Right lobe of liver (tissue), 6 donors: ENCODE measurements at places on chromosomes 12 and 14. TPM values are rescaled to one million over a fixed set of nuclear protein-coding genes. Genes with fewer than 3 reads are reported as not detected.

SERPINA9 gene
- not detected for total RNA-seq

ANGEL1 gene
- 17.8 TPM for total RNA-seq

PRB4 gene
- not detected for total RNA-seq

GOLT1B gene
- 18.2 TPM for total RNA-seq

TRIM9 gene
- total RNA-seq, result 0.30 TPM

TSPAN9 gene
- total RNA-seq, result 46.5 TPM

GPR84 gene
- not detected for total RNA-seq

GSC gene
- not detected for total RNA-seq

CCDC177 gene
- not detected for total RNA-seq

PZP gene
- total RNA-seq, result 66.9 TPM

MYF5 gene
- total RNA-seq, result not detected

PRKAB1 gene
- 8.2 TPM for total RNA-seq

TMEM106C gene
- total RNA-seq, result 32.2 TPM

GRIP1 gene
- 0.78 TPM for total RNA-seq

ALDH1L2 gene
- 0.73 TPM for total RNA-seq

PTCSC3 gene
- total RNA-seq, result not detected

RFX4 gene
- not detected for total RNA-seq

TMEM179 gene
- not detected for total RNA-seq

TEAD4 gene
- total RNA-seq, result 4.0 TPM

SAMD4A gene
- 31.9 TPM for total RNA-seq

CDCA3 gene
- 1.2 TPM for total RNA-seq

LMO3 gene
- 1.3 TPM for total RNA-seq

GPR132 gene
- total RNA-seq, result 0.11 TPM

TUBA1A gene
- 4.9 TPM for total RNA-seq

ENDOU gene
- total RNA-seq, result not detected

CYP46A1 gene
- total RNA-seq, result 0.93 TPM

LBHD2 gene
- total RNA-seq, result not detected

TCL1B gene
- not detected for total RNA-seq

SDR9C7 gene
- not detected for total RNA-seq

KLRC2 gene
- 0.46 TPM for total RNA-seq

PLBD1 gene
- 7.2 TPM for total RNA-seq

ANKRD13A gene
- total RNA-seq, result 18.7 TPM

MFAP5 gene
- total RNA-seq, result not detected

SPIC gene
- 0.81 TPM for total RNA-seq

TUNAR gene
- not detected for total RNA-seq

LRRC10 gene
- not detected for total RNA-seq

CPNE6 gene
- not detected for total RNA-seq

FOXA1 gene
- total RNA-seq, result 33.3 TPM

RNASE3 gene
- not detected for total RNA-seq

MAPKAPK5 gene
- 20.8 TPM for total RNA-seq

HHIPL1 gene
- 0.80 TPM for total RNA-seq

TAS2R43 gene
- total RNA-seq, result 0.49 TPM

KHNYN gene
- 22.3 TPM for total RNA-seq

FANCM gene
- total RNA-seq, result 2.0 TPM

OTOGL gene
- total RNA-seq, result not detected

CLEC6A gene
- not detected for total RNA-seq

AKAP6 gene
- total RNA-seq, result 1.7 TPM

MSI1 gene
- total RNA-seq, result 0.06 TPM

CCDC197 gene
- total RNA-seq, result not detected

OLR1 gene
- total RNA-seq, result 0.31 TPM

BDKRB1 gene
- not detected for total RNA-seq

RIMKLB gene
- total RNA-seq, result 2.2 TPM
